ENCODE measurements at places on chromosomes 11 and 22.

DNA sequence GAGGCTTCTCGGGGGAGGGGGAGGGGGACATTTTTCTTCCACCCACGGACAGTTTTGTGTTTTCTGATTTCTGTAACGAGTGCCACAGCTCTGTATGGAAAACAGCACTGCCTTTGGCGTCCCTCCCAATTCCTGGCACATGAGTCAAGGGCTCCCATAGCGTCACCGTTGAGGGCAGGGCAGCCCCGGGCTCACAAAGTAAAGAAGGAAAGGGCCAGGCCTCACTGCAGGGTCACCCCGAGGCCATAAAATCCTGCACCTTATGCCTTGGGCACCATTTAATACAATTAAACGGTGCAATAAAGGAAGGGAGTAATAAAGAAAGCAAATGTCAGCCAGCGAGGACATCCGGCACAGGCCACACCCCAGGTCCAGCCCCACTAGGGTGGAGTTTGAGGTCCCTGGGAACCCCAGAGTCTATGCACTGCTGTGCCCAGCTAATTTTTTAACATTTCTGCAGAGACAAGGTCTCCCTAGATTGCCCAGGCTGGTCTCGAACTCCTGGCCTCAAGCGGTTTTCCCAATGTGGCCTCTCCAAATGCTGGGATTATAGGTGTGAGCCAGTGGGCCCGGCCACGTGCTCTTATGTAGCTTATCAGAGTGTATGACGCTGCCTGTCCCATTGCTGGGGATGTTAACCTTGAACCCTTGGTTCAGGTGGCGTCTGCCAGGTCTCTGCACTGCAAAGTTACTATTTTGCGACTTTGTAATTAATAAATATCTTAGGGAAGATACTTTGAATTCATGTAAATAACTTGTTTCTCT, 13.6 kb upstream of the MUC2 start:
- no peak for DNase-seq

DNA sequence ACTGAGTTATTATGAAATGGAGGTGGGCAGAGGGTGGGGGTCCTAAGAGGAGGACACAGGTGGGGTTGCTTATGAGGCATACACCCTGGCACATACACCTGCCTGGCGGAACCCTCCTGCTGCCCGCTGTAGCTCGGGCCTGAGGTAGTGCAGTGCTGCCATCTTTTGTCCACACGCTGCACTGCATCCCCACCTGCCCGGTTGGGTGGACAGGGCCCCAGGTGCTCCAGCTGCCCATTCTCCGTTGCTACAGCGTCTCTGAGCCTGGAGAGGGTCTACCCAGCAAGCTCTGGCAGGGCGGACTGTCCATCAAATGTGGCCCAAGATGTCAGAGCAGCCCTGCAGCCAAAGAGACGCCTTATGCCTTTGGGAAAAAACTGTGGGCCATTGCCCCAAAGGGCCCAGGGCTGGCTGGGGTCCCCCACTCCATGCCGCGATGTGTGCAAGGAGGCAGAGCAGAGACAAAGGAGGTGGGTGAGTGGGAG, 131.2 kb downstream of the BUD13 start:
- DNase-seq: peak; percentile 43

- DNase-seq: no peak
These were observed 2.5 kb downstream of the SELENOM start for GRCh38 chr22:31104869-31105268.

- DNase-seq: peak; percentile 39
These were observed at the start of gene RASD2 for GRCh38 chr22:35540595-35541253. TSS of gene RASD2 (plus strand) at chr22:35540831. CDS start at chr22:35546810, 5,979 bp downstream.

DNA sequence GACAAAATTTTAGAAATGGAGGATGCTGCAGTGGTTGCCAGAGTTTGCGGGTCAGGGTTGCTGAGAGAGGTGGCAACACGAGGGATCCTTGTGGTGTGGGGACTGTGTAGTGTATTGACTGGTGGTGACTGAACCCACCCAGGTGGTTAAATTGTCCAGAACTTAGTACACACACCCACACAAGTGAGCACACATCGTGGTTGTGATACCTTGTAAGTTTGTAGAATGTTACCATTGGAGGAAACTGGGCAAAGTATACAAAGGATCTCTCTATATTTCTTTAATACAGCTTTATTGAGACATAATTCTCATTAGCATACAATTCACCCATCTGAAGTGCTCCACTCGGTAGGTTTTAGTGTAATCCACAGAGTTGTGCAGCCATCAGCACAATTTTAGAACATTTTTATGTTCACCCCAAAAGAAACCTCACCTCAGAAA, 56.1 kb downstream of the MED15 start:
- DNase-seq: no peak

DNA sequence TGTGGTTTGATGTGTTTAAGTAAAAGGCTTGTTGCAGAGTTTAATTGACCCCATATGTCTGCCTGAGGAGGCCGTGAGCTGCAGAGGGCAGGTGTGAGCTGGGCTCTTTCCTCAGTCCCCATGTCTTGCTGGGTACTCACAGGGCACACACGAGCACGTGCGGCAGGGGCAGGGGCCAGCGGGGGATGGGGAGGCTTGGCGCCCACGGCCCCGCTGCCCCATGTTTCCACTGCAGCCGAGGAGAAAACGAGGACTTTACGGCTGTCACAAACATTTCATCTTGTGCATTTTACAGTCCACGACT, 24.7 kb upstream of the CCDC188 start:
- no peak for DNase-seq

- no peak for DNase-seq
These were observed 9.8 kb upstream of the PSMA1 start for GRCh38 chr11:14529951-14530350.

DNA sequence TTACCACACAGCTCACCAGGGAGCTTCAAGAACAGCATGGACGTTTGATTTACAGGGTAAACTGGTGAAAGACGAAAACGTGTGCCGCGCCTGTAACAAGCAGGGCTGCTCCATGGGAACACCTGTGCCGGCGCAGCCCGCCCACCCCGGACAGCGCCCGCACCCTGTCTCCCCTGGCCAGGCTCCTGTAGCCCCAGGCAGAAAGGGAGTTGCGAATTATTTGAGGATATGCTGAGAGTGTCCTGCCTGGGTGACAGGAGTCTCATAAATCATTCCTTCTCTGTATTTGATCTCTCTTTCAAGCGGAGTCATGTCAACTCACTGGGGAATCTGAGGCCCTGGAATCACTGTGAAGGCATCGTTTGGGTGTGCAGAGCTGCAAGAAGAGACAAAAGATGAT, 804.3 kb downstream of the OPCML start:
- DNase-seq: no peak

DNA sequence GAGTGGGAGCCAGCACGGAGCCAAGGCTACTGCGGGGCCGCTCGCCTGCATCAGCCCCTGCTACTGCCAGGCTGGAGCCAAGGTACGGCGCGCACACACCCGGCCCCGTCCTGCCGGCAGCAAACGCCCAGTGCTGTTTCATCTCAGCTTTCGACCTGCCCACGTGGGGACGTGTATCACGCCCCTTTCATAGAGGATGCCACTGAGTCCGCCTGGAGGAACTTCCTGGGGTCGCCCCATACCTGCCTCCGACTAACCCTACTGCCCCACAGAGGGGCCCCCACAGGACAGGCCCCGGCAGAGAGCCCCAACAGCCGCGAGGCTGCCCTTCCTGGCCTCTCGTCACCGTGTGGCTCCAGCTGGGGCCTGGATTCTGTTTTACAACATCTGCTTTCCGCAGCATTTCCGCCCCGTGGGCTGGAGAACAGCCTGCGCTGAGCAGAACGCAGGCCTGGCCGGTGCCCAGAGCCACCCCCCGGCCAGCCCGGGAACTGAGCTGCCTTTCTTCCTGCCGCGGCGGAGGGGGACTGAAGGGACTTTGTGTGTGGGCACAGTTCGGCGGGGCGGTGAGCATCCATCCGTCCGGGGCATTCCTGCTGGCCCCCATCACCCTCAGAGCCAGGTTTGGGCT, 22.9 kb upstream of the ARHGAP8 start:
- no peak for DNase-seq

GRCh38 chr11:83600661-83601060, 314.5 kb upstream of the CCDC90B start:
- no peak for DNase-seq

- no peak for DNase-seq
These were observed 5.3 kb downstream of the CSF2RB start for GRCh38 chr22:36918586-36919284.

DNA sequence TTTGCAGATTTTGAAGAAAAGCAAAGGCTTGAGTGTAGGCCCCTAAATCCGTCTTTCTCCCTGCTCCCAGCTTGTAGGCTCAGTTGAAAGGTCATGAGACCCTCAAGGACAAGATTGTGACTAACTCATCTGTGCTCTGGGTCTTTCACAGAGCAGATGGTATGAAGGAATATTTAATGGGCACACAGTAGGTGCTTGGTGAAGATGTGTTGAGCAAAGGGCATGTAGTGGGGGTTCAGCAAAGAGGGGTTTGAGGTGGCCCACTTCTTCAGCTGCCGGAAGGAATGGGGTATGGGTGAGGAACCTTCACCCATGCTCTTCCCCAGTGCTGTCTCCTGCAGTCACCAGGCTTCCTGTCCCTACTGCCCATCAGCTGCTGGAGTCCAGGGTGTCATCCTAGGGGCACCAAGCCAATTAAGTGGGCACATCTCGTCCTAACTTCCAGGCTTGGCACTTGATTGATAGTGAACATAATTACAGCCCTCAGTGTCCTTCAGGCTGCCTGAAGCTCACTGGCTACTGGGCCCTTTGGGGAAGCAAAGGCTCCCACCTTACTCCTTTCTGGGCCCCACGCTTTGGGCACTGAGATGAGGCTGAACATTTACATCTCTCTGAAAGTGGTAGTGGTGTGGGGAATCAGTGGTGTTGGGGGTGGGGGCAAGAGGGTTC, 15.0 kb downstream of the DGAT2 start:
- DNase-seq: no peak

DNA sequence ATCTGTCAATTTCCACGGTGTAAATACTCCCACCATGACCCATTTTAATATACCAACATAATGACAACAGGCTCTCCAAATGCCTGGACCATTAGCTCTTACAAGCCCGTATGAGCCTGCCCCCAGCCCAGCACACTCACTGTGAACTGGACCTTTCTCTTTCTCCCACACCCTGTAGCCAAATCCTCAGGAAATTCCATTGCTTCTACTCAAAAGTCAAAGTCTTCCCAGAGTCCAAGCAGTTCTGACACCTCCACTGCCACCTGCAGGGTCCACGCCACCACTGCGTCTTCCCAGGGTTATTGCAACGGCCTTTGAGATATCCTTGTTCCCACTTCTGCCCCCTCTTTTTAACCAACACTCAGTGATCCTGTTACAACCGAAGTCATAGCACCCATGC, 110.1 kb upstream of the ASPHD2 start:
- DNase-seq: peak; percentile 7

- DNase-seq: peak; percentile 73
These were observed 2.0 kb upstream of the FJX1 start for GRCh38 chr11:35615921-35616900.

DNA sequence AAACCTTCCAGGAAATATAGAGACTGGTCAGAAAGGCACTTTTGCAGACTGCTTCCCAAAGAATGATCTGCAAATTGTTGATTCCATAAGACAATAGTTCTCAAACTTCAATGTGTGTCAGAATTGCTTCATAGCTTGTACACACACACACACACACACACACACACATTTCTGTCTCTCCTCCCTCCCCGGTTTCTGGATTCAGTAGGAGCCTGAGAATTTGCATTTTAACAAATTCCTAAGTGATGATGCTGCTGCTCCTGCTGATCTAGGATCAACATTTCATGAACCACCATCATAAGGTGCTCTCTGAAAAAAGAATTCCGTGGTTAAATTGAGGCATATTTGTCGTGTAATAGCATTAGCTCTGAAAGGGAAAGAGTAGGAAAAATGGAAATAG, 35.3 kb upstream of the FZD4 start:
- DNase-seq: no peak

GRCh38 chr22:47174096-47174495, 411.6 kb downstream of the TBC1D22A start:
- DNase-seq: no peak

DNA sequence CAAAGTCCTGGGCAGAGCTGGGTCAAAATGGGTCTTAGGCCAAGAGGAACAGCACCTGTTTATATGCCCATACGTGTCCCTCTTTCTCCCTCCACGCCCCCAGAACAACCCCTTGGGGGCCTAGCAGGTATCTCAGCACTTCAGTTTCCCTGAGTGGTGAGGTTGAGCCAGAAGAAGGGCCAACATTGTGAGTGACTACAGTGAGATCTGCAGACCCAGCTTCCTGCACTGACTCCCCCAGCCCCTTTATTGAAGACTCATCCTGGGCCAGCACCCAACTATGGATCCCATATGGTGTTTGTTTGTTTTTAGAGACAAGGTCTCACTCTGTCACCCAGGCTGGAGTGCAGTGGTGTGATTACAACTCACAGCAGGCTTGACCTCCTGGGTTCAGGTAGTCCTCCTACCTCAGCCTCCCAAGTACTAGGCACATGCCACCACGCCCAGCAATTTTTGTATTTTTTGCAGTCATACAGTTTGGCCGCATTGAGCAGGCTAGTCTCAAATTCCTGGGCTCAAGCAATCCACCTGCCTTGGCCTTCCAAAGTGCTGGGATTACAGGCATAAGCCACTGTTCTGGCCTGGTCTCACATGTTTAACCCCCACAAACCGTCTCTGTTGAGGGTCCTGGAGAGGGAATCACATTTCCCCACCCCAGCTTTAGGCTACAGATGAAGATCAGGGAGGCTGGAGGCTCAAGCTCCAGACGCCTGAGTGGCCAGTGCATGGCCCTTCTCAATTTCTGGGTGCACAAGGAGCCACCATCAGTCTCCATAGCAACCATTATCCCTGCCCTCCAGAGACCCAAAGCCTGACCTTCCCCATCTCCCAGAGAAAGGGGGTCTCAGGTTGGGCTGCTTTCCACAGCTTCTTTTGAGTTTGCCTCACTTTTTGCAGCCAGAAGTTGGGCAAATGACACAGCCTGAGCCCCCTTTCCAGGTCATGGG, 1.7 kb upstream of the LARGE2 start:
- no peak for DNase-seq

DNA sequence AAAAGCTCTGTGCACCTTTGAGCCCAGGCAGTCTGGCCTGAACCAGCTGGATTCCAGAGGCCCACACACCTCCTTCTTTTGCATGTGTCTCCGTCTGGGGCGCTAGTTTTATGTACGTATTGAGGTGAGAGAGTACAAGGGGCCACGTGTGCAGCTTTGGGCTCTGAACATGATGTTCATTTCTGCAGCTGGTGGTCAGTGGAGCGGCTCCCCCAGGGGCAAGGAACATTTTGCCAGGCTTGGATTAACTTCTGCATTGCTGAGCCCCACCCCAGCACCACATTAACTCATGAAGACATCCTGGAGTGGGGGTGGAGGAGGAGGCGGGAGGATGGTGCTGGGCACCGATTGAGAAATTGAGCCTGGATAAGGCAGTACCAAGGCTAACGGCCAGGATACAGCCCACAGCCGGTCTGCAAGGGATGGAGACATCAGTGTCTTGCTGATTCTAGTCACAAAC, 13.8 kb downstream of the USP2 start:
- no peak for DNase-seq

DNA sequence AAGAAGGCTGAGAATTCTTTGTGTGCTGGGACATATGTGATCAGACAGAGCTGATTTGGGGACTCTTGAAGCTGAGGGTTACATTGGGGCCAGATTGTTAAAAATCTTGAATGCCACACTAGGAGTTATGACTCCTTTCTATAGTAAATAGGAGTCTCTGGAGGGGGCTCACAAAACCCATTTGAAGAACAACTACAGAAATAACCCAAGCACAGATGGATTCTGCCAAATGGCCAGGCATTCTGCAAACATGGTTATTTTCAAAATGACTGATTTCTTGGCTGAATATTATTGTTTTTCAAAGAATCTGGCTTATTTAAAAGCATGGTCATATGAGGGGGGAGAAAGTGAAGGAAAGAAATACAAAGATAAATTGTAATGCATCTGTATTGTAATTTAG, 625.5 kb upstream of the TENM4 start:
- DNase-seq: no peak

Measured in NCI-H510A treated with DMSO at 0.1 percent for 48 hours (cell line).